ENCODE measurements at places on chromosomes 13 and 19.

- no peak for DNase-seq
Observed at GRCh38 chr13:51286135-51287002, 53.1 kb upstream of the SERPINE3 start.

GRCh38 chr13:27168906-27169657 is 2.5 kb downstream of the USP12 start:
- DNase-seq: no peak

- no peak for DNase-seq
Observed at GRCh38 chr19:6464070-6464873, at the start of gene CRB3. CRB3 (plus strand) TSS chr19:6464271; CDS start chr19:6464702, 431 bp downstream.

GRCh38 chr19:19657397-19657783 is 6.1 kb downstream of the ATP13A1 start:
- DNase-seq: no peak

DNA sequence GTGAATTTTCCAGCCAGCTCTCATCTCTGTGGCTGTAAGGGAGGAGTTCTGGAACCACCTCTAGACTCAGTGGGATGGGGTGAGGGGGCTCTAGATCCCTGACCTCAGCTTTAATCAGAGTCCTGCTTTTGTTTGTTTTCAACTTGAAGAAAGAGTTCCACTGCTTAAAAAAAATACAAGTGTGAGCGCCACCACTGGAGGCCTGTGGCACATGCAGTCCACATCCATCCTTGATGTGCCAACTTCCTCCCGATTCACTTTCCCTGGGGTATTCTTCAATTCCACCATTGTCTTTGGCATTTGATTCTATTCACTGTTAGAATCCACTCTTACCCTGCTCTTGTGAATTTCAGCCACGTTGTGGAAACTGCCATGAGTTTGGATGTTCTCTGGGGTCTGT is 62.4 kb upstream of the GJB6 start:
- no peak for DNase-seq

DNA sequence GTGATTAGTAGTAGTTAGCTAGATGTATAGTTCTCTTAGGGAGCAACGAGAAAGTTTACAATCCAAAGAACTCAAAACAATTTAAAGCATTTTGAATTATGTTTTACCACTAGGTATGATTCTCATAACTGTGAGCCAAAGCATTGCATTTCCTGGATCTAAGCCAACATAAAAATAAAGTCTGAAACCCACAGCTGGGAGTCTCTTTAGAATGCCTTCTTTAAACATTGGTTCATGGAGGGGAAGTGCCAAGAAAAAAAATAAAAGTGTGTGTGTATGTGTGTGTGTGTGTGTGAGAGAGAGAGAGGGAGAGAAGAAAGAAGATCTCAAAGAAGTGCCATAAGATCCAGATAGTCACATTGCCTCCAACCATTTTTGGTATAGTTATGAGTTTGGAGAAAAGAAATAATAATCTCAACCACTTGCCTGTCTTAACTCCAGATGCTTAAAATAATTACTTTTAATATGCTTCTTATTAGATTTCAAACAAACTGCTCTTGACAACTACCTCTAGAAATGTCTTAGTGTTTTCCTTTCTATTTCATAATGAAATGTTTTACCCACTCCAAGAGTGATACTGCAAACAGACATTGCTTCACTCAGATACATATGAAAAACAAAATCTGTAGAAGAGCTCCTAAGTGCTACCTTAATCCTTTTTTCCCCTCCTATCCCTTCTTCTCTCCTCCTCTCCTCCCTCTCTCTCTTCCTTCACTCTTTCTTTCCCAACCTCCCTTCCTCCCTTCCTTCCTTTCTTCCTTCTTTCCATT is 554.1 kb downstream of the KCTD12 start:
- no peak for DNase-seq

DNA sequence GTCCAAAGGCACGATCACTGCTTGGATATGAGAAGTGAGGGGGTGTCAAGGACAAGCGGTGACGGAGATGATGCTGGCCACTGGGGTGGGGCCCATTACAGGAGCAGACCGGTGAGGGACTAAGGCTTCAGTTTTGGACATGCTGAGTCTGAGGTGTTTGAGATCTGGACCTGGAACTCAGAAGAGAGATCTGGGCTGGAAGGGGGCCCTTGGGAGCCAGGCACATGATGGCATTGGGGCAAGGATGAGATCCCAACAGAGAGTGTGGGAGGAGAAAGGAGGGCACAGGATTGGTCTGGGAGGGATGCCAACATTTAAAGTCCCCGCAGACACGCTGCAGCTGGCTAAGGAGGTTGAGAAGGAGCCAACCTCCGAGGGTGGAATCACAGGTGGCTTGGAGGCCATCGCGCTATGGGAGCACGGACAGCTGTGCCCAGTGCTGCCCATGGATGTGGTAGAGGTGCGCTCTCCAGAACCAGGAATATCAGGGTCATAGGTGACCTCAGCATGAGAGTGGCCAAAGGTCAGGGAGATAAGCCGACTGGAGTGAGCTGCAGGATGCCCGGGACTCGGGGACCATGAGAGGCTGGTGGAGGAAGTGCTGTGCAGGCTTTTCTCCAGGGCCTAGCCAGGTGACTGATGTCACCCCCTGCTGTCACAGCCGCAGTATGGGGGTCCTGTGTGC is 21.8 kb downstream of the DHRS12 start:
- DNase-seq: no peak

DNA sequence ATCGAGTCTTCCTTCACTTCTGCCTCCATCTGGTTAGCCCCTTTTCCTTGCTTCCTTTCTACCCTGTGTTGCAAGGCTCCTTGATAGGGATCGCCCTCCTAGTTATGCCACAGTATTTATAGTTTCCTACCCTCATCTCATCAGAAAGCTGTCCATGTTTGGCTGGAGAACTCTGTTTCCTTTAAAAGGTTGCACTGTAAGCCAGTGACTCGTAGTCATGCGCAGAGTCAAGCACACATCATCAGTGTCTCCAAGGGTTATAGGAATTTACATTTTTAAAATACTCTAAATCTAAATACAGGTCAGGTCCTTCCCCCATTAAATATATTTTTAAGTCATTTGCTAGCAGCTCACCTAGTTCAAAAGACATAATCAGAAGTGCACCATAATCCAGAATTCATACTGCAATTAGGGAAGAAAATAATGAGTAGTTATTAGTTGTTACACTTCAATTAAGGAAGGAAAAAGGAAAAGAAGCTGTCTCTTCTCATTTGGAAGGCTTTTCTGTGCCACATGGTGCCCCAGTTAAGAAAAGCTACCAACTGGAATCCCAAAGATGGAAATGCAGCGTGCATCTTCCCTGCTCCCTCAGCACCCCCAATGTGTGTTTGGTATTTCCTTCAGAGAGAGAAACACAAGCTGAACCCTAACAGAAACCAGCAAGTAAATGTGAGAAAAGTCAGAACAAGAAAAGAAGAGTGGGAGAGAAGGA is 81.0 kb downstream of the GPR12 start:
- DNase-seq: no peak

- no peak for DNase-seq
Observed at GRCh38 chr13:73259061-73260017, 200.5 kb downstream of the KLF5 start.

DNA sequence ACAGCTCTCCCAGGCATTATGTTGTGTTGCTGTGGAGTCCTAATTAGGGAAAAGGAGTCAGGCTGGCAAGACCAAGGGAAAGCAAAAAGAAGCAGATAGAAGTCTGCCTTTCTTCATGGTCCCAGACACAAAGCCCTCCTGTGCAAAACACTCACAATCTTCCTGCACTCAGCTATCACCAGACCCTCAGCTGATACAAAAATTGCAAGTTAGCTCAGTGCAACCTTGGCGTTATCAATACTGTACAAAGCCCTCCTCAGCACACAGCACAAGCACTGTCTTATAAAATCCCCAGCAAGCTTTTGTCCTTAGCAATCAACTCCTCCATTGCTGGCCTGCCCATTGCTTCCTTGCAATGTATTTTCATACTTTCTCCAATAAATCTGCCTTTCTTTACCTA is 3.2 kb downstream of the OR7C2 start:
- no peak for DNase-seq

GRCh38 chr19:47111006-47111621 is 2.5 kb downstream of the ZC3H4 start:
- DNase-seq: no peak

GRCh38 chr19:51311351-51312257 is at the start of gene IGLON5:
IGLON5 (plus strand) TSS chr19:51311644; CDS start chr19:51311848, 204 bp downstream.
- DNase-seq: no peak

DNA sequence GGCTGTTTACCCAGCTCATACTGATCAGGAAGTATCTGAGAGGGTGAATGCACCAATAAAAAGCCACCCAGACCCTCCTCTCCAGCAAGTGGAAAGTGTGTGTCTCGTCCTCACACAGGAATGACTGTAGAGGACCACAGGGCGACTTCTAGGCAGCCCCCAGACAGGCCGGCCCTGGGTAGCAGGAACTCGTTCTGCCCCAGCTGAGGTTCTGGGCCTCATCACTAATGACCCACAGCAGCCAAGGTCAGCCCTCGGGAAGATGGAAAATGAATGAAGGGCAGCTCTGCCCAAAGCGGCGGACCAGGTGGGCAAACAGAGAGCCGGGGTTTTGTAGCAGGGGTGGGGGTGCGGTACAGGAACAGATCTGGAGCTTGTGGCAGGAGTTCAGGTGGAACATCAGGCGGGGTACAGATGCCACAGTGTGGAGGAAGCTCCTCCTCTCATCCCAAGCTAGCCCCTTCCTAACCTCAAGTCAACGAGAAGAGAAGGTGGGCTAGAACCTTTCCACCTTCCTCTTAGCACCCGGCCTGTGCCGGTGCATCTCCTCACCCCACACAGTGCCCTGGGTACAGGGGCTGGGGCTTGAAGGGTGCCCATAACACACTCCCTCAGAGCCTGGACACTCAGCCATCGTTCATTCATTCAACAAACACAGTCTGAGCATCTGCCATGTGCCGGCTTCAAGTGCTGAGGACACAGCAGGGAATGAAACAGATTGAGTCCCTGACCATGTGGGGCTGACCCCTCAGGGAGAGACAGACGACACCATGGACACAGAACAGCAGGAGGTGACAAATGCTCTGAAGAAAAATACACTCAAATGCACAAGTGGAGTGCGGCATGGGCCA is 36.2 kb downstream of the RFX2 start:
- DNase-seq: no peak

DNA sequence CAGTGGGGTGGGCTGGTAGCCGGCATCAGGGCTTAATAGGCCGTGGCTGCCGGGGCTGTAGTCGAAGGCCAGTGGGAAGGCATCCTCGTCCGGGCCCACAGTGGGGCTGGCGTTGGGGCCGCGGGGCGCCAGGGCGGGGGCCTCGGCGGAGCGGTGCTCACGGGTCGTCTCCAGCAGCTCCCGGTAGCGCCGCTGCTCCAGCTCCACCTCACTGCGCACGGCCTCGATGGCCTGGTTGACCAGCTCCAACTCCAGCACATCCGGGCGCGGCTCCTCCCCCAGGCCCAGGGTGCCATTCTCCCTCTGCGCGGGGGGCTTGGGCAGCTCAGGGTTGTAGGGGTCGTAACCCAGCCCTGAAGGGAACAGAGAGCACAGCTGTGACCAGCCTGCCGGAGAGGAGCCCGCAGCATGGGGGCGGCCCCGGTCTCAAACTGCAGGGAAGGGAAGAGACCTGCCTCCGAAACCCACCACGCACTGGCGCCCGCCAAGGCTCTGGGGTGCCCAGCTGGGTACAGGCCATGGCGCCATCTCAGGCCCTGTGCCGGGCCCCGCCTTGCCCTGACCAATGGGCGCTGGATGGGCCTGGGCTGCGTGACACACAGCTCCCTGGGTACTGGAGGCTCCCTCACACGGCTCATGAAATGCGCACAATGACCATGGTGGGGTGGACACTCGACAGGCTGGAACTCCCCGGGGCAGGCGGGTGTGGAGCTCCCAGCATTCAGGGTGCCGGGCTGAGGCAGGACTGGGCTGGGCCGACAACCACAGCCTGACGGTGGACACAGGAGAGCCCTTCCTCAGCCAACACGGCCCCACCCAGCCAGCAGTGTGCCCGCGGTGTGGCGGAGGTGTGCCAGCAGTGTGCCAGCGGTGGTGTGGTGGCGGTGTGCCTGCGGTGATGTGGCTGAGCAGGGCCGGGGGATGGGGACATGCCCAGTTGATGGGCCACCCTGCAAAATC is 16.5 kb upstream of the ATP8B3 start:
- no peak for DNase-seq

GRCh38 chr19:35556846-35557538 is 6.5 kb downstream of the ATP4A start:
- DNase-seq: no peak

GRCh38 chr13:46403851-46404732 is 17.0 kb upstream of the RUBCNL start:
- no peak for DNase-seq

DNA sequence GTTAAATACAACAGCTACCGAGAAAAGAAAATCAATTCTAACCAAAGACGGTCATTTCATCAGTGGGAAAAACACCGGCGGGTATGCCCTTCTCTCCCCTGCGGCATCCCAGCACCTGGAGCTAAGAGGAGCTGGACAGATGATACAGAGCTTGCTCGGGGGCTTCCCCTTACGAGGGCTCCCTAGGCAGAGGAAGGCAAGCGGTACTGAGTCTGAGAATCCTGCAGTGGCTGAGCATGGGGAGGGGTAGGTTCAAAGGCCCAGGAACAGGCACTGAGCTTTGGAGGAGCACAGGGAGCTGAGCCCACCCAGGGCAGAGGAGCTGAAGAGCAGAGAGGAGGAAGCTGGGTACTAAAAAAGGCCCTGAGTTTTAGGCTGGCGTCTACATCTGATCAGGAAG is 12.7 kb downstream of the STK24 start:
- DNase-seq: no peak

DNA sequence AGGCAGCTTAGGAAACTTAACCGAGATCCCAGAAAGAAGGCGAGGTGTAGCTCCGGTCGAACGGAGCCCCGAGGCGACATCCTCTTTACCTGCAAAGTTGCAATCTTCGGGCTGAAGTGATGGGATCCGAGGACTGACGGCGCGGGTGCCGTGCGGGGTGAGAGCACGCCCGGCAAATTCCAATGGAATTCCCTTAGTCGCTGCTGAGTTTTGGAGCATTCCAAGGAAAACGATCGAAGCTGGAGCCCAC is 141 bp downstream of the TRPC4 start:
- no peak for DNase-seq

- DNase-seq: no peak
Observed at GRCh38 chr13:84844473-84844872, 954.7 kb downstream of the SLITRK6 start.

GRCh38 chr13:60227158-60227557 is 63.4 kb upstream of the DIAPH3 start:
- DNase-seq: no peak

- DNase-seq: no peak
Observed at GRCh38 chr13:100811024-100811865, 136.7 kb upstream of the TMTC4 start.

GRCh38 chr19:27660428-27660827 is 1552.5 kb downstream of the UQCRFS1 start:
- DNase-seq: no peak

DNA sequence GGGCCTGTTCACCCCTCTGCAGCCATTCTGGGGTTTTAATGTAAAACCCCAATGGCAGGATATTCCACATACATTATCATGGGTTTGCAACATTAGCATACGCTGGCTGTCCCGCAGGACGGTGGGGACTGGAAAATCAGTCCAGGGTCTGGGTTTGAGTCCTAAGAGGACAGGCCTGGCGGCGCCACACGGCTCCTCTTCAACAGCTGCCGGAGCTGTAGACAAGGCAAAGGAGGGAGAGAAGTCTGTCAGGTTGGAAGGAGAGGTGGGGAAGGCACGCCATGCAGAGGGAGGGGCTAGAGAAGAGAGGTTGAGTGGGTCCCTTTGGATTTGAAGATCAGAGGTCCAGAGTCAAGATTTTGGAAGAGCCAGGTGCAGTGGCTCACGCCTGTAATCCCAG is 11.9 kb downstream of the NFKBID start:
- no peak for DNase-seq

Data from cortex of kidney (tissue), 1 donor.